Upper lobe of left lung (tissue), 6 donors: ENCODE measurements at places on chromosomes 7 and 10.

GRCh38 chr7:151416112-151416940, 6.5 kb upstream of the WDR86 start:
- no peak for DNase-seq

DNA sequence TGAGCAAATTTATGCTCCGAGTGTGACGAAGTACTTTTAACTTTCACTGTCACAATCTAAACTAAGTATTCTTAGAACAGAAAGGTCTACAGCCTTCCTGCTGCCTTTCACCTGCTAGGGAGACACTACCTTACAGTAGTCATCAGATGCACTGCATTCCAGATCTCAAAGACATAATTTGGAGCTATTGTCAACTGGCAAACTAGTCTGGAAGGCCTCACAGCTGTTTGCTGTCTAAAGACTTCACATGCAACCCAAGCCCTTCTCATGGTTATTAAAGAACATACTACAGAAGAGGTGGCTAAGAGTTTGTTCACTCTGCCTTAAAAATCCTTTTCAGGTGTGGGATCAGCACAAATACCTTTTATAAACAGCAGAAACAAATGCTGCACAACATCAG, 91.8 kb upstream of the KCNIP2 start:
- DNase-seq: no peak

DNA sequence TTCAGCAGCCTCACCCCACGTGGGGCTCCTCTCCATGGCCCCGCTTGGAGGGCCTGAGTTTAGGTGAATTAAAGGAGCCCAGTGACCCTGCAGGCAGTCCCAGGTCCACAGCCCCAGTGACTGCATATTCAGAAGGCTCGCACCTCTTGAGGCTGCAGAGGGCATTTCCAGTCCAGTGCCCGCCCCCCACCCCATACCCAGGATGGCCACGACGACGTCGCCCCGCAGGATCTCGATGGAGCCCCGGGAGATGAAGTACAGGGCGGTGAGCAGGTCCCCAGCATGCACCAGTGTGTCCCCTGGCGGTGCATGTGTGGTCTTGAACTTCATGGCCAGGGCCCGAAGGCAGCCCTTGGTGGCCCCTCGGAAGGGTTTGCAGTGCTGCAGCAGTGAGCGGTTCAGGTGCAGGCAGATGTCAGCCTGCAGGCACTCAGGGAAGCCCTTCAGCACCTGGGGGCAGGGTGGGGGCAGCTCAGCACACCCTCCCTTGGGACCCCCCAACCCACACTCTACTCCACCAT, 28.1 kb downstream of the KCNH2 start:
- no peak for DNase-seq

GRCh38 chr10:113520690-113521474, 32.0 kb upstream of the HABP2 start:
- no peak for DNase-seq
